ENCODE measurements at places on chromosomes 7 and 10.
A peak's percentile ranks its signal among the peaks of the same experiment; 100 is the strongest.

DNA sequence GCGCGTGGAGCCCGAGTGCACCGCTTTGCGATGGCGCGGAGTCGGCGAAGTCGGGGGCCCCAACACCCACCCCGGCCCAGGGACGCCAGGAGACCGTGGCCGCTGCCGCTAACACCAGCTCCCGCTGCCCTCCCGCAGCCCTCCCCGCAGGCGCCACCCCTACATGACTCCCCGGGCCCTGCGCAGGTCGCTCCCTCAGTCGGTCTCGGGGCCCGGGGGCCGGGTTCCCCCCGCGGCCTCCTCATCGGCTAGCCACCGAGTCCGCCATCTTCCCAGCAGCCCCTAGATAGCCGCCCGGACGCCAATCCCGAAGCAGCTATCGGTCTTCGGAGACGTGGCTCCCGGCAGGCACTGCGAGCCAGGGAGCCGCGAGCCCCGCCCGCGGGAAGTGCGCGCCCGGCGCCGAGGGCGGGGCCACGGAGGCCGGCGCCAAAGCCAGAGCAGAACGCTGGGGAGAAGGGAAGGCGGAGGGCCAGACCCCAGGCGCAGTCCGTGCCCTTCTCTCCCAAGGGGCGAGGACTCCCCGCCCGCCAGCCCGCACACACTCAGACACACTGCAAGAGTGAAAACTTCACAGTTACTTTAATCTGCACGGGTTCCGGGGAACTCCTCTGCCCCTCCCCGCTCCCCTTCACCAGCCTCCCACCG lies at the start of gene FASTK:
Gene FASTK (minus strand): TSS at position 288 of the 648 bp plus-strand sequence. CDS start 43 bp downstream, at position 245.
- peak; percentile 85 for DNase-seq

DNA sequence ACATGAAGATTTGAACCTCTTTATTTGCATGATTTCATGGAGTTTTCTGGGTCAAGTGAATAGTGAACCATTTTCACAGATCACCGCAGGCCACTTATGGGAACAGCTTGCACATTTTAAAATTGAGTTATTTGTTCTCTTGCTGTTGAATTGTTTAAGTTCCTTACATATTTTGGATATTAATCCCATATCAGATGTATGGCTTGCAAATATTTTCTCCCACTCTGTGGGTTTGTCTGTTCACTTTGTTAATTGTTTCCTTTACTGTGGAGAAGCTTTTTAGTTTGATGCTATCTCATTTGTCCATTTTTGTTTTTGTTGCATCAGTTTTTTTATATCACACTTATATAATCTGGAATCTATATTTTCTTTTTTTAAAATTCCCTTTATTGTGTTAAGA lies 14.1 kb upstream of the ZC3HAV1L start:
- no peak for DNase-seq

DNA sequence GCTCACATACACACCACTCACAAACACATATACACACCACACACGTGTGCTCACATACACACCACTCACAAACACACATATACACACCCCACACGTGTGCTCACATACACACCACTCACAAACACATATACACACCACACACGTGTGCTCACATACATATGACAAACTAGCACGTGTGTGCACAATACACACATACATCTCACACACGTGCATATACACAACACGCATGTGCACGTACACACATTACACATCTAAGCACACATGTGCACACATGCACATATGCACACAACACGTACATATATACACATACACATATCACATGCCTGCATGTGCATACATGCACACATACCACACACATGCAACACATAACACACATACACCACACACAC lies 78.3 kb upstream of the FOXK1 start:
- no peak for DNase-seq

DNA sequence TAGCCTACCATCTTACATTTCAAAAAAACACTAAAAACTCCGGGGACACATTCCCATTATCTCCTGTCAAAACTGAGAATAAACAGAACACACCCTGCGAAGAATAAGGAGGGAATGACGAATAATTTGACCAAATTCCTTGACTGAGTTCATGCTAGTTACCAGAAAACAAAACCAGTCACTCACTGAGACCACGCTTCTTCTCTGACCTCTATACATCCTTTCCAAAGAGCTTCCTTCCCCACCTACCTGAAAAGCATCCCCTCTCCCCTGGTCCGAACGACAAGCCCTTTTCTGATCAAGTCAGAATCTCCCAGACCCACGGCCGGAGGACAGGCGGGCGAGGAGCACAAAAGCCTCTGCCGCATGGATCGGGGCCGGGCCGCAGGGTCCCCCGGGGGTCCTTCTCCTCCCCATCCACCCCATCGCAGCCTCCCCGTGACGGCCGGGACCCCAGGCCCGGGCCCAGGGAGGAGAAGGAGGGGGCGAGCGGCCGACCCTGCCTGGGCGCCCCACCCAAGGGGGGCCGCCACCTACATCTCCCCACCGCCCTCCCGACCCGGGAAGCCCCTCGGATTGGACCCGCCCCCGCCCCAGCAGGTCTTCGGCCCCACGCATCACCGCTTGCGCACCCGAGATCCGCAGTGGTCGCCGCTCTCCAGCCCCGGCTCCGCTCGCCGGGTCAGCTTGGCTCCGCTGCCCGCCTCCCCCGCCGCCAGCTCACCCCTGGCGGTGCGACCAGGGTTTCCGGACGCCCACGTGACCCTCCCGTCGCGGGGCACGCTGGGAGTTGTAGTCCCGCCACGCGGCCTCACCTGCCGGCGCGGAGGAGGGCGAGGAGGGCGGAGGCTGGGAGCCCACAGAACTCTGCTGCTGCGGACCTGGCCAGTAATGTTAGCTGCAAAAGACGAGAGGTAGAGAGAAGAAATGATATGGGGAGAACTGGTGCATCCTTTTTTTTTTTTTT lies at the start of gene SLC37A3:
Gene SLC37A3 (minus strand): TSS at position 747 of the 967 bp plus-strand sequence. CDS start 16,004 bp downstream, outside the sequence.
- peak; percentile 21 for DNase-seq

DNA sequence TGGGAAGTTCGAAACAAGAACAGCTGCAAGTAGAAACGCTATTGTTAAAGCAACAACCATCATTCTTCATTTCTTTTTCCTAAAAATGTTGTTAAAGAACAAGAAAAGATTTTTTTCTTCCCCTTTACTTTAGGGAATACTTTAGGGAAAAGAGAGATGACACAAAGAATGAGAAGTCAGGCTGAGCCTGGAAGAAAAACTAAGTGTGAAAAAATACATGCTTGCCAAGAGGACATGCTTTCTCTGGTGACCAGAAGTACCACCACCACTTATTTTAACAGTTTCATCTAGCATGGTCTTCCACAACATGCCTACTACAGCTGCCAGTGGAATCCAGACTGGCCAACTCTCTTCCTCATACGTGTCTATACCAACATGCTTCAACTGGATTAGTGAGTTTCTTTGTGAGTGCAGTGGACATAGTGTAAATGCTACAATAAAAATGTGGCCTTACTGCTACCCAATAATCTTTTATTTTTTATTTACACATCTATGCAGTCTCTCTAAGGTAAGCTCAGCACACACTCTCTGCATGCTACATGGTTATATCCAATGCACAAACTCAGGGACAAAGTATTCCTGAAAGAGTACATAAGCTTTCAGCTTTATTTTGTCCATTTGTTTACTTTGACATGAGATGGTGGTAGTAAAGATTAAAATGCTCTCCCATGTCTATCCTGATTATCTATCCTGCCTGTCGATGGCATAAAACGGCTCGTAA lies 196.2 kb downstream of the TAX1BP1 start:
- no peak for DNase-seq

DNA sequence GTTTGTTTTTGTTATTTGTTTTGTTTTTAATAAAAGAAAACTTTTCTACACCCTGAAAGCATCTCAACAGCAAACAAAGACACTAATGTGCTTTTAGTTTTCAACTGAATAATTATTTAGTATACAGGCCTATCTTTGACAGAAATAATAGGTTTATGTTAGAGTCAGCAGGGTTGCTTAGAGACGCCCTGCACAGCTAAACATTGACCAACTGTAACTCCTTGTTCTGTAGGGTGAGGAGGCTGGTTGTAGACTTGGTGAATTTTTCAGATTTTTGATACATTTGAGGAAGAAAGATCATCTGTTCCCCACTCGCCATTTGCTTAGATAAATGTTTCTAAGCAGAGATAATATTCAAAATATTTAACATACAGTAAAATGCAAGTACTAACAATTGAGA lies 103.1 kb downstream of the CALCR start:
- no peak for DNase-seq

DNA sequence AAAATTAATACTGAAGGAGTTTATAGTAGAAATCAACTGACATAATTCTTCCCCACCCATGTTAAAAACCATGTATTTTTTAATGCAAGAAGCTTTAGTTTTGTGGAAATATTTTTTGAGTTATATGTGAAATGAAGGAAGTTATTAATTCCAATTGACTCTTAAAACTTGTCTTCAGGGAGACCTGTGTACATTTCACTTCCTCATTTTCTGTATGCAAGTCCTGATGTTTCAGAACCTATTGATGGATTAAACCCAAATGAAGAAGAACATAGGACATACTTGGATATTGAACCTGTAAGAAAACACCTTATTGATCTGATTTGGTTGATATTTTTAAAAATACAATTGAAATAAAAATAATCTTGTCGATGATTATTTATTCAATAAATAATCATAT lies 33.3 kb downstream of the CD36 start:
- no peak for DNase-seq

DNA sequence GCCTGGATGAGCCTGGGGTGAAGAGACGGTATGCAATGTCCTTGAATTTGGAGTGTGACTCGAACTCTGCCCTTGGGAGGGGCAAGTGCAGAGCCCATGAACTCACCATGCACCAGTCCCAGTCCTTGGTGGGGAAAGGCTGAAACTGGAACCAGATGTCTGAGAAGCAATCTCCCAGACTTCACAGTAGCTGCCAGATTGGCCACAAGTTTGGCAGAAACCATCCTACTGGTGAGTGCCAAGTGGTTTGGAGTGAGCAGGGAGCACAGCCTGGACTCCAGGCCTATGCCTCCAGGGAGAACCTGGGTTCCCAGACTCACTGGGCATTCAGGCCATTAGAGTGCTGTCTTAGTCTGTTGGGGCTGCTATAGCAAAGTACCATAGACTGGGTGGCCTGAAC lies 99.6 kb upstream of the LYZL1 start:
- DNase-seq: no peak

GRCh38 chr7:40937879-40938278 lies 765.0 kb downstream of the INHBA start:
- no peak for DNase-seq

- peak; percentile 34 for DNase-seq
These were observed 12.6 kb downstream of the TMEM176B start for GRCh38 chr7:150787321-150788281.
